ENCODE measurements at places on chromosomes 7 and 10. TPM values are rescaled to one million over a fixed set of nuclear protein-coding genes. Genes with fewer than 3 reads are reported as not detected.
A peak's percentile ranks its signal among the peaks of the same experiment; 100 is the strongest.

DNA sequence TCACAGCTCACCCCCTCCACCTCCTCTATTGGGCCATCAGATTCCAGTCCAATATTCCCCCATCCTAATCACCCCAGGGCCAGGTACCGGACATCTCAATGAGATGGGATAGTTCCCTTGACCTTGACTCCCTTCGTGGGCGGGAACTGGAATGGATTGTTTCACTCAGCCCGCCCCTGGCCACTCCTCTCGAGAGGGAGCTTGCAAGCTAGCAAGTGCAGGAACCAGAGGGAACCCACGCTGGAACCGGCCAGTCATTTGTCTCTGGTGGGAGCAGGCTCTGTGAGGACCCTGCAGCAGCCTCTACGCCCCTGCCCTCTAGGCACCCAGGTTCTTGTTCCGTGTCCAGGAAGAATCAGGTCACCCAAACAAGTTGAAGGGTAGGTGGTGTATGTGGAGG, 11.0 kb upstream of the RADIL start:
- DNase-seq, result no peak

The CYP3A4 gene
- not detected for total RNA-seq

The CCSER2 gene
- total RNA-seq, result 163 TPM

DNA sequence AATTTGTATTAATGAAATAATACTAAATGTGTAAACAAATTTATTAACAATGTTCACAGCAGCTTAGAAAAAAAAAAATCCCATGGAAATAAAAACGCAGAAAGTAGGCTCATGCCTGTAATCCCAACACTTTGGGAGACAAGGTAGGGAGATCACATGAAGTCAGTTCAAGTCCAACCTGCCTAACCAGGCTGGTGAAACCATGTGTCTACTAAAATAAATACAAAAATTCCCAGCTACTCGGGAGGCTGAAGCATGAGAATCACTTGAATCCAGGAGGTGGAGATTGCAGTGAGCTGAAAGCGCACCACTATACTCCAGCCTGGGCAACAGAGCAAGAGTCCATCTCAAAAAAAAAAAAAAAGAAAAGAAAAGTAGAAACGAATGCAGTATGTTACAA, 36.2 kb downstream of the LARP4B start:
- DNase-seq, result no peak

DNA sequence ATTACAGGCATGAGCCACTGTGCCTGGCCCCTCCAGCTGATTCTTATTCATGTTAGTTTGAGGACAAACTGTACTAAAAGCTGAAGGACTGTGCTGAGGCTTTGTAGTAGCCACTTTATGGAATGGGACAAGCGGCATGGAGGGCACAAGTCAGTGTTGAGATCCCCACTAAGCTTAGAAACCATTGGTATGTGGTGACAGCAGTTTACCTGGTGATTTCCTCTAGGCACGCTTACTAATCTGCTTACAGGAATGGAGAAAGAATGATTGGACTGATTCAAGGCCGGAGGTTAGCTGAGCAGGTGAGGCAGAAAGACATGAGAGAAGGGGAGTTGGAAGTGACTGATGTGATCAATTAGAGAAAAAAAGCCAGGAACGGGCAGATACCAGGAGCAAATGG, 3.7 kb downstream of the ZNF398 start:
- DNase-seq, result no peak

DNA sequence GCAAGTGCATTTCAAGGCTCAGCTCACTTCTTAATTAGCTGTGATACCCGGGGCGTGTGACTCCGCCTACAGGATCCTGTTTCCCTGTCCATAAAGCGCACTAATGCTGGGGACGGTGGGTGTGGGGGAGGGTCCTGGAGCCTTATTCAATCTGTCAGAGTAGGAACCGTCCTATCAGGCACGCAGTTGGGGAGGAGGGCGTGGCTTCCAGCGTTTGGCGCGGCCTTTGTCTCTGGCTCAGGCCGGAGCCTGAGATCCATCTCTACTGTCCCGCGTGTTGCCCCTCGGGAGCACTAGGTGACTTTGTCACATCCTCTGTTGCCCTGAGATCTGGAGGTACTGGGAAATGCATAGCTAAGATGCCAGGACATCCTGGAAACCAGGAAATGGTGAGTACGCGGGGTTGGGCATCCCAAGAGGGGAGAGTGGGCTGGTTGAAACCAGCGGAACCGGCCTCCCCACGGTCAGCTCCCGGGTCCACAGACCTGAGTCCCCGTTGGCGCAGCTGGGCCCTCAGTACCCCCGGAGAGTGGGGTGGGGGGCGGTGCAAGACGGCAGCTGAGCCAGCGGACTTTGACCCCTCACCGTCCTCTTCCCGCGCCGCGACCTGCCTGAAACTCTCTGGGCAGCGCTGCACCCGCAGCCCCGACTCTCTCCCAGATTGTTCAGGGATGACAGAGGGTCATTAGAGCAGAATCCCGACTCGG, 104.4 kb upstream of the ZNF92 start:
- DNase-seq, result peak; percentile 46

DNA sequence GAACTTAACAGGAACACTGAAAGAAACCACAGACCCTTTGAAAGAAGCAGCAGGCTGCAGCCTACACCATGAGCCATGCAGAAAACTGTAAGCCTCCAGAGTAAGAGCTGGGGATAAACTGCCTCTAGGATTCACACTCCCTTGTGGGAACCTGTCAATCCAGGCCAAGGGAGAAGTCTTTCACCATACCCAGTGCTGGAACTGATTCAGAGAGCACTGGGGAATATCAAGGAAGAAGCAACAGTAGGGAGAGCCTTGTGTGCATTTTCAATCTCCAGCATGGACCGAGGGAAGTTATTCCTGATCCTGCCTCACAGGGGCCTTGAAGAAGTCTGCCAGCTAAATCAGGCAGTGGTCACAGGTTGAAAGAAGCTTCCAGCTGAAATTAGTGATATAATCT, 282.2 kb downstream of the AGMO start:
- DNase-seq, result no peak

GRCh38 chr10:93379731-93380575, 102.2 kb downstream of the MYOF start:
- DNase-seq, result no peak

The NPFFR1 gene
- total RNA-seq, result 0.02 TPM

- DNase-seq, result no peak
These were observed 95.4 kb upstream of the WDR11 start for GRCh38 chr10:120755771-120756170.

- DNase-seq, result no peak
These were observed 486.1 kb upstream of the NRP1 start for GRCh38 chr10:33820531-33820930.

DNA sequence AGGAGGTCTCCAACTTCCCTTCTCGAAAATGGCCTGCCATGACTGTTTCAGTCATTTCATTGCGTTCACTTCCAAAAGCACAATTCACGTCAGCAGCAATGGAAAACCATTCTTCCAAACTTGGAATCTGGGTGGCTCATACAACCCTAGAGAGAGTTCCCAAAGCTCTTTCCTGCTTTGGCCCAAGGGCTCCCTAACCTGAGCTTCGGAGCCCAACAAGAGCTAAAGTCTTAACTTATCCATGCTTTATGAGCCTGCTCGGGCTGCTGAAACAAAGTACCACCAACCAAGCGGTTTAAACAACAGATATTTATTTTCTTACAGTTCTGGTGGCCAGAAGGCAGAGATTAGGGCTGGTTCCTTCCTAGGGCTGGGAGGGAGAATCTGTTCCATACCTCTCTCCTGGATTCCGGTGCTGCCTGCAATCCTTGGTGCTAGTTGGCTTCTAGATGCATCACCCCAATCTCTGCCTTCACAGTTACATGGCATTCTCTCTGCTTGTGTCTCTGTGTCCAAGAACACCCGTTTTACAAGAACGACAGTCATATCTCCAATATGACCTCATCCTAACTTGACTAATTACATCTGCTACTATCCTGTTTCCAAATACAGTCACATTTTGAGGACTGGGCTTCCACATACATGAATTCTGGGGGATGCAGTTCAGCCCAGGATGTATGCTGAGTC, 33.5 kb downstream of the CAMK2B start:
- no peak for DNase-seq

DNA sequence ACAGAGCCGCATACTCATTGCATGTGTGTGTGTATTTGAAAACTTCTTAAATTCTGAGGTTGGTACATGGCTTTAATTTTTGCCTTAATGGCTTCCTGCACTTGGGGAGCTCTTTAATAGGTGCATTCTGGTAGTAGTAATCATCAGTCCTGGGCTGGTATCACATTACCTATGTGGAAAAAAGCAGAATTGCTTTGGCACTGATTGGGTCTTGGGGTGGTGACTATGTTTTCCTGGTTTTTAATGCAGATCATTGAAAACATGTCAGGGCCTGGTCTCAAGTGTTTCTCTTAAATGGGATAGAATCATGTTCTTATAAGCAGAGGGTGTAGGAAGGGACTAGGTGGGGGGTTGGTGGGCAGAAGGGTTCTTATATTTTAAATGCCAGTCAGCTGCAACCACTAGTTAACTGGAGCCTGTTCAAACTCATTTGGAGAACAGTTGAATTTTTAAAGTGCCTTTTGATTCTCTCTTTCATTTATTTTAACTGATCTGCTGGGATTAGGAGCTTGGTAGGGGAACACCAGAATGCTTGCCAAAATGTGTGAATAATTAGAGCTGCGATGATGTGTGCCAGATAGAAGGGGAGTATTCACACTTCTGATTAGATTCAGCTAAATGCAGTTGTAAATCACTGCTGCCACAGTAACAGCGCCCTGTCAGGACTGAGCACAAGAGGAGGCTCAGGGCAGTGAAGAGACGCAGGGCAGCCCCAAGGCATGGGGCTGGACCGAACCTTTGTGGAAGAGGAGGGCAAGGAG, 633.5 kb upstream of the GALNT17 start:
- no peak for DNase-seq

The TAS2R5 gene
- not detected for total RNA-seq

DNA sequence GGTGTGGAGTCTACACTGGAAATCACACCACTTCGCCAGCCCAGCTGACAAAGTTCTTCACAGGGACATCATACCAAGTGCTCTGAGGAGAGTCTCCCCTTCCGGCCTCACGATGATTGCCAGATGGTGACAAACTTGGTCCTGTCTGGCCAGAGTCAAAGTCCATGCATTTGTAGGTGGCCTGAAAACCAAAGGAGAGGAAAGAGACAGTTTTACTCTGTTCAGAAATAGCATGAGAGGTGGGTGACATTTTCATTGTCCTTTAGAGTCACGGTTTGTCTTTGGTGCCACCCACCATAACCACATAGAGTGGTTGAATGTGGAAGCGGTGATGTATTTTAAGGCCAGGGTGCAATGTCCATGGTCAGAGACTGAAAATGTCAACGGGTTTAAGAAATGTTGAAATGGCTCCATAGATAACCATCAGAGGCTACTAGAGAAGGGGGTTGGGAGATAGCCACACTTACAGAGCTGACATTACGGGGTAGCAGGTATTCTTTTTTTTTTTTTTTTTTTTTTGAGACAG, 33.0 kb downstream of the BTBD16 start:
- DNase-seq, result no peak

The TBX20 gene
- 193 TPM for total RNA-seq

Measured in left ventricle myocardium superior (tissue), 1 donor.